Stimulated activated CD4-positive, alpha-beta T cell treated with anti-CD3 and anti-CD28 coated beads, Interleukin-15, amount 100 ng/mL, for 1 hour (primary cell): ENCODE measurements at places on chromosomes 6 and 20.

- no peak for DNase-seq
Observed at GRCh38 chr6:142254513-142254912, 47.3 kb upstream of the ADGRG6 start.

DNA sequence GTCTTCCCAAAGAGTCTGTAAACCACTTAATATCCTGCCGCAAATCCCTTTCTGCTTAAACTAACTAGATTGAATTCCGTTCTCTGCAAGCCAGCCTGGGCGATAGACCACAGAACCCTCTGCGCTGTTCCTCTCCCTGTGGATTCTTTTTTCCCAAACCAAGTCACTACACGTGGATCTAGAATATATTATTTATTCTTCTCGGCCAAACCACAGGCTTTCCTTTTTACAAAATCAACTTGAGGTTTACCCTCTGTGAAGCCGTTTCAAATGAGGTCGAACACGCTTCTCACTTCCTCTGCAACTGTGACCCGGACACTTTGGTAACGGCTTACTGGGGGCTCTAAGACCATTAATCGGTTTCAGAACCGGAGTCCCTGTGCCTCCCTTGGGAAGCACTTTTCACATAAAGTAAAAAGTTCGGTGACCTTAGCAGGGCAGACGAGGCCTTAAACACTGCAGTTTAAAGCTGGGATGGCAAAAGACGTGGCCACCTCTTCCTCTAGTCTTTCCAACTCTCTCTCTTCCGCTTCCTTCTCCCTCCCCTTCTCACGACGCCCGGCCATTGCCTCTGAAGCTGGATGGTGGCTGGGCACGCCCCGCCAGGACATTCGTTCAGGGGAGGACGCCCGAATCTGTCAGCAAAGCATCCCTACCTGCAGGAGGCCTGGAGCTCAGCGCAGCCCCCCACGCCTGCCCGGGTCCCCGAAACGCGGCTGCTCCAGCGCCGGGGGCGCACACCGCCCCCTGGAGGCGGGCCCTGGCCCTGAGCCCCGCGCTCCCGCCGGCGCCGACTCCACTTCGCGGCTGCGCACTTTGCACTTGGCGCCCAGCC lies 55.0 kb upstream of the FOXC1 start:
- peak; percentile 42 for DNase-seq

DNA sequence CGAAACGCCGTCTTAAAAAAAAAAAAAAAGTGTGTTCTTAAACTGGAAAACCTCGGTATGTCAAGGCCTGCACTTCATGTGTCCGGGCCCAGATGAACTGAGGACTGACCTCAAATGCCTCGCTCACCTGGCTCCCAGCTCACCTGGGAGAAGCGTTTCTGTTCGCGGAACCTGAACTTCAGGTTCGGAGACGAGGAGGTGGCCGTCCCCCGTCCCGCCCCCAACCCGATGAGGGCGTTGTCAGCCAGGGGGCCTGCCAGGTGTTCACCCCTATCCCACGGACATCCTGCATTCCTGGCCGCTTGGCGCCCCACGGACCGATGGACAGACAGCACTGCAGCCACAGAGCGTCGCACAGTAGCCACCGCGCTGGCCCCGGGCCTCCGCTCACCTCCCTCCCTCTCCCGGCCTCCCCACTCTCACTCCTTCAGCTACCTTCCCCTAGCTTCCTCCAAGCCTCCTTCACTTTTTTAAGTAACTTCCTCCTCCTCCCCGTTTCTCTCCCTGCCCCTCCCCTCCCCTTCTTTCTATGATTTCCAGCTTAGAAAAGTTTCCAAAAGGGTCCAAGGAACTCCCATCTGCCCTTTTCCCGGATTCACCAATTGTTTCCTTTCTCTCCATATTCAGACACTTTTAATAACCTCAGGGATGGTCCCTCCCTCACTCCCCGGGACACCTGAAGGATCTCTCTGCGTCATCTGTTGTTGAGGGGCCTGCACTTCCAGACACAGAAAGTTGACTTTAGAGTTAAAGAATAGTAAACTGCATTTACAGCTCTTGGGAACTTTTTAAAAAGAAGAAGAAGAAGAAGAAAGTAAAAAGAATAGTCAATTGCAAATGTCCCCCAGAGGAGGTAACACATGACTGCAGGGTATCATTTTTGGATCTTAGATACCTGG lies 22.7 kb upstream of the MCM3 start:
- no peak for DNase-seq

DNA sequence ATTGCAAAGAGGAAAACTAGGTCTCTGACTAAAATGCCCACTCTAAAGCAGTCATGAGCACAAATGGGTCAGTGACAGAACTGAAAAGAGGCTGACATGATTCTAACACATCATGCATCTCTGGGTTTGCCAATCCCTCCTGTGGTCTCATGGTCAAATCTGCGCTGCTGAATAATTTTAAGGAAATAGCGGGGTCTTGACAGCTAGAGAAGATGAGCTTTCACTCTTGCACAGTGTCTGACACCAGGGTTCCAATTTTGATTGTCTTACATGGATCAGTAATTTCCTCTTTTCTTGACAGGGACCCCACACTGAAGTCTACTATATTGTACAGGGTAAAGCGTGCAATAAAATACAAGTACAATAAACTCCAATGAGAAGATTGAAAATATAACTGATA lies 236.8 kb upstream of the CNR1 start:
- DNase-seq, result no peak

- DNase-seq, result no peak
Observed at GRCh38 chr20:32623667-32624157, 38.6 kb upstream of the NOL4L start.

DNA sequence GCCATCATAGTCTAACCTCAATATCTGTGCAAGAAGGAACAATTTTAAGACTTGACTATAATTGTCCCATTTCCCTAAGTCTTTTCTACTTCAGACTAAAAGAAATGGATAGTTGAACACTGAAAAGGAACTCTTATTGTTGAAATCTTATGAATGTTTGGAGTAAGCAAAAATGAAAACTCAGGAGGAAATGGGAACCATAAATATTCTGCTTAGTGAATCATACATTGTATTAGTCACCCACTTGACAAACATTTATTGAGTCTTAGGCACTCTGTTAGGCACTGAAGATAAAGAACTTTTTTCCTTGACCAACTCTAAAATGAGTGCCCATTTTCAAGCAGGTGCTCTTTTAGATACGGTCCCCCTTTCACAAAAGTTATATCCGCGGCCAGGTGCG lies 8.7 kb downstream of the CCDC170 start:
- DNase-seq, result no peak

DNA sequence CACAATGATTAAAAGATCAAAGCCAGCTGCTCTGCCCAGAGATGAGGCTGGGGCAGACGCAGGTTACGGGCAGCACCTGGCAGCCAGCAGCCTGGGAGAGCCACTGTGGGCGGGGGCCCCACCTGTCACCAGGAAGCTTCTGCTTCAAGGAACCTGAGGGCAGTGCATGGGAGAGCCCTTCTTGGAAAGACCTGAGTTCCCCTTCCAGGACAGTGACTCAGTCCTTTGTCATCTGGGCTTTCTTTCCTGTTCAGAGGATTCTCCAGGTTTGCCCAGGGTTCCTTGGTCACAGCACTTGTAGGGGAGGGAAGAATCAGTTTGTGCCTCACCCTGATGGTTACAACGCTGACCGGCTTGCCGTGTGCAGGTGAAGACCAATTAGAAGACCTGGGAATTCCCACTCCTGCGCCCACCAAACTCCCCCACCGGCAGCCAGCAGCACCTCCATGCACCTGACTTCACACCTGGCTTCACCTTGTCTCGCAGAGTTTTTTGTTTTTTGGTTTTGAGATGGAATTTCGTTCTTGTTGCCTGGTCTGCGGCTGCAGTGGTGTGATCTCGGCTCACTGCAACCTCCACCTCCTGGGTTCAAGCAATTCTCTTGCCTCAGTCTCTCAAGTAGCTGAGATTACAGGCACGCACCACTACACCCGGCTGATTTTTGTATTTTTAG lies 2.0 kb downstream of the ZBP1 start:
- DNase-seq, result no peak

DNA sequence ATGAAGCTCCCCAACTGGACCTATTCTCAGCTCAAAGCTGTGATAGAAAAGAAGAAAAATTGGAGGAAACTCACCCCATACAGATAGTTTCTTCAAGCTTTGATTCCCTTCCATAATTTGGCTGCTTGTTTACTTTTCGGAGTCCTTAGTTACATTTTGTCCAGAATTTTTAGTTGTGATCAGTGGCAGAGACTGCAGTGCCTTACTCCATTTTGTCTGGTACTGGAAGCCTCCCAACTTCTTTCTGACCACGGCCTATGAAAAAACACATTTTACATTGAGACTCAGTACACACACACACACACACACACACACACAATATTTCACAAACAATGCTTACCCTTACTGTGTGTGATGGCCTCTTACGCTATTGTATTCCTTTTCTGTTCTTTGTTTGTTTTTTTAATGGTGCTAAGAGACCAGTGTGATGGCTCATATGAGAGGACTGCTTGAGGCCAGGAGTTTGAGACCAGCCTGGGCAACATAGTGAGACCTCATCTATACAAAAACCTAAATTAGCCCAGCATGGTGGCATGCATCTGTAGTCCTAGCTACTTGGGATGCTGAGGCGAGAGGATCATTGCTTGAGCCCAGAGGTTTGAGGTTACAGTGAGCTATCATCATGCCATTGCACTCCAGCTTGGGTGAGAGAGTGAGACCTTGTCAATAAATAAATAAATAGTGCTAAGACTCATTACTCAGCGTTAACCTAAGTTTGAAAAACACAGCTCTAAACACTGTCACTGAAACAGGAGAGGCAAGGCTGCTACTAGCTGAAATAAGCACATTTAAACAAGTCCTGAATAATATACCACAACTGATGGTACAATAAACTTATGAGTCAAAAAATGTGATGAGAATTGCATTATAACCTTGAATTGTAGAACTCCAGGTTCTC lies 13.8 kb upstream of the RNF8 start:
- DNase-seq, result no peak

DNA sequence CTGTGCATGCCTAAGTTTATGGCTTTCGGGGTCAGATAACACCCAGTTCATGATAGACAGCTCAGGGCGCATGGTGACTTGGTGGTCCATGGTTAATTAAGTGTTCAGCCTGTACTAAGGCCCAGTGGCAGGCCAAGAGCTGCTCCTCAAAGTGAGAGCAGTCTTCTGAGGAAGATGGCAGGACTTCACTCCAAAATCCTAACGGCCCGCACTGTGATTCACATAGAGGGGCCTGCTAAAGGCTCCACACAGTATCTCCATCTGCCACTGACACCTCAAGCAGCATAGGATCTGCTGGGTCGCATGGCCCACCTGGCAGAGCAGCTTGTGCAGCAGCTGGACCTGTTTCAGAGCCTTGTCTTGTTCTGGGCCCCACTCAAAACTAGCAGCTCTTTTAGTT lies 10.6 kb upstream of the CST7 start:
- no peak for DNase-seq

DNA sequence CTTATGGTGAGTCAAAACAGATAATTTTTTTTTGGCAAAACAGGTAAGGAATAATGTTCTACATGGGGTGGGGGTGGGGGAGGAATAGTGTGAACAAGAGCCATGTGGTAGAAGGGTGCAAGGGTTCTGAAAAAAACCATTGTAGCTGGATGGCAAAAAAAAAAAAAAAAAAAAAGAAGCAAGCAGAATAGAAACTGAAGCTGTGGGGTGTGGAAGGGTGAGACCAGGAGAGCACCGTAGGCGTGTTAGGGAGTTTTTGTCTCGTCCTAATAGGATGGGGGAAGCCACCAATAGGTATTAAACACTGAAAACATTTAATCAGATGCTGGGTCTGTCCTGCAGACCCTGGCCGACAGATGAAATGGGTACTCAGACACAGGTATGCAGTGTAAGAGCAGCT lies 110.1 kb downstream of the ADTRP start:
- DNase-seq, result no peak

GRCh38 chr6:99148111-99148510 lies 200.4 kb upstream of the FBXL4 start:
- no peak for DNase-seq

- no peak for DNase-seq
Observed at GRCh38 chr6:105292689-105293339, 110.1 kb downstream of the PREP start.

- no peak for DNase-seq
Observed at GRCh38 chr6:137510923-137511322, 16.7 kb upstream of the OLIG3 start.
